ENCODE measurements at places on chromosomes 5 and 9.

- H3K27ac ChIP-seq: no peak overlapping the region
- H3K36me3 ChIP-seq: no peaks in the 10 kb centered on the region
- no peak overlapping the region for H3K4me3 ChIP-seq
Observed at GRCh38 chr9:99515093-99515492, 293.0 kb downstream of the SEC61B start.

GRCh38 chr5:177368869-177369644, 11.3 kb downstream of the RGS14 start:
- H3K27ac ChIP-seq: peak overlapping the region; percentile 63
- peak; percentile 56 for DNase-seq
- H3K4me3 ChIP-seq: no peak overlapping the region
- peaks cover 38% of the 10 kb centered on the region for H3K36me3 ChIP-seq
- peaks cover 73% of the 10 kb centered on the region for H3K4me1 ChIP-seq

GRCh38 chr9:126226991-126227936, 99.4 kb upstream of the MVB12B start:
- H3K36me3 ChIP-seq: no peaks in the 10 kb centered on the region
- DNase-seq: no peak
- no peak overlapping the region for H3K4me3 ChIP-seq
- no peak overlapping the region for H3K27ac ChIP-seq

GRCh38 chr5:54254482-54255198, 55.7 kb downstream of the ARL15 start:
- no peak overlapping the region for H3K27ac ChIP-seq
- no peak overlapping the region for H3K4me3 ChIP-seq
- no peak for DNase-seq
- H3K27me3 ChIP-seq: no peaks in the 10 kb centered on the region
- no peaks in the 10 kb centered on the region for H3K36me3 ChIP-seq

- H3K4me3 ChIP-seq: no peak overlapping the region
- peaks cover 74% of the 10 kb centered on the region for H3K4me1 ChIP-seq
- DNase-seq: peak; percentile 60
- H3K27me3 ChIP-seq: no peaks in the 10 kb centered on the region
- no peaks in the 10 kb centered on the region for H3K36me3 ChIP-seq
- H3K27ac ChIP-seq: peak overlapping the region; percentile 63
Observed at GRCh38 chr5:142826741-142827492, 56.7 kb downstream of the ARHGAP26 start.

DNA sequence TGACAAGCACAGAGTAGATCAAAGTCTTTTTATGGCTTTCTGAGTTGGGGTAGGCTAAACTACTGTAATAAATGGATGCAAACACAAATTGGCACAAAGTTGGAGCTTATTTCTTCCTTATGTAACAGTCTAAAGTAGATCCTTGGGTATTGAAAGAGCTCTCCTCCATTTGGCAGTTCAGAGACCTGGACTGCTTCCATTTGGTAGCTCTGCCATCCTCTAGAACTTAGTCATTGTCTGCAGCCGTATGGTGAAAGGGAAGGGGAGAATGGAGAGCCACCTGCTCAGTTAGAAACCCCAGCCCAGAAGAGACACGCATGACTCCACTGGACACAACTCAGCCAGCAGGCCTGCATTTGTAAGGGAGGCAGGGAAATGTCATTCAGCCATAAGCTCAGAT, 345.0 kb downstream of the DMAC1 start:
- DNase-seq: no peak
- H3K27ac ChIP-seq: no peak overlapping the region
- no peak overlapping the region for H3K4me3 ChIP-seq
- H3K4me1 ChIP-seq: no peaks in the 10 kb centered on the region

- no peak within 1 kb of the TSS for H3K27ac ChIP-seq
- no peak within 1 kb of the TSS for H3K4me3 ChIP-seq
- DNase-seq: no peak
- H3K36me3 ChIP-seq: peaks cover 2% of the 10 kb centered on the region
Observed at GRCh38 chr9:127706836-127707241, at the start of gene CFAP157. CFAP157 (plus strand) TSS chr9:127706988; CDS start chr9:127707032, 44 bp downstream.

DNA sequence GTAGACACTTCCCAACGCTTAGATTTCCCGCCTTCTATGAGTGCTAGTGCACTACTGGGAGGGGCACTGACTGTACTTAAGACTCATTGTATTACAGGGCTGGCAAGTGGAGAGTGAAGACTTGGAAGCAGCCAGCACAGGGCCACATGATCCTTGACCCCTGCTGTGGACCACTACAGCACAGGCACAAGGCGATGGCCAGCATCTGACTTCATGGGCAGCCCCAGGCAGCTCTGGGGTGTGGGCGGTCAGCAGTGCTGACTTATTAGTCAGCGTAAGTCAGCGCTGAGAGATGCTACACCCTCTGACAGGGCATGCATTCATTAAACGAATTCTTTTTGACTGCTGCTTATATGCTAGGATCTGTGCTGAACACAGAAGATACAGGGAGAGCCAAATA, 9.3 kb downstream of the SLC46A2 start:
- no peak overlapping the region for H3K4me3 ChIP-seq
- no peaks in the 10 kb centered on the region for H3K4me1 ChIP-seq

DNA sequence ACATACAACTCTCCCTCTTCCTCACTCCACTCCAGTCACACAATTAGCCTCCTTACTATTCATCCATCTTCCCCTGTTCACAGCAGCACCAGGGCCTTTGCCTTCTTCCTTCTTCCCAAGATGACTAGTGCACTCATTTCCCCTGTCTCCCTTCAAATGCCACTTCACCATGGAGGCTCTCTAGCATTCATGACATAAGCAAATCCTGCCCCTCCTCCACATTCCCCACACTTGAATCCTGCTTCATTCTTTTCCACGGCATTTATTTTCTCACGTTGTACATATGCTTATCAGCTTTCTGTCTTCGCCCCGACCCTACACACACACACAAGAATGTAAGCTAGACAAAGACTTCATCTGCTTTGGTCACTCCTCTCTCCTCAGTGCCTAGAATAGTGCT, 133.3 kb downstream of the CDK5RAP2 start:
- DNase-seq: no peak
- no peak overlapping the region for H3K4me3 ChIP-seq
- H3K27ac ChIP-seq: no peak overlapping the region
- peaks cover 42% of the 10 kb centered on the region for H3K36me3 ChIP-seq
- peaks cover 20% of the 10 kb centered on the region for H3K4me1 ChIP-seq
- no peaks in the 10 kb centered on the region for H3K27me3 ChIP-seq

GRCh38 chr5:141934099-141934844, 10.6 kb downstream of the DELE1 start:
- no peak for DNase-seq
- no peaks in the 10 kb centered on the region for H3K27me3 ChIP-seq
- H3K36me3 ChIP-seq: peaks cover 30% of the 10 kb centered on the region
- no peak overlapping the region for H3K4me3 ChIP-seq
- H3K4me1 ChIP-seq: no peaks in the 10 kb centered on the region

DNA sequence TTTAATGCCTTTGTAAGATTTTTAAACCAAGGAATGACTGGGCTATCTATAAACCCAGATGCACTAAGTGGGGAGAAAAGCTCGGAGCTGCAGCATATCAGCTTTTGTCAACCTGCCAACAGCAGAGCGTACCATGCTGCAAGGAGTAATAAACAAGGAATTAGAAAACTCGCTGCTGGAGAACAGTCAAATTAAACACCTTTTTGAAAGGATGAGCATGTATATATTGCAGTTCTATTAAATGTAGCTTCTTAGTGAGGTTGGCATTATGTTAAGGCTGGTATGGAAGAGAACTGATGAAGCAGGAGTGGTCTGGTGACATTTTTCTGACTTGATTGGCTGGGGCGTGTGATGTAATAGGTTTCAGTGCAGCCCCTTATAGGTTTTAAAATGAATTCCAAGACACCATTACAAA, 74.7 kb downstream of the PIK3R1 start:
- H3K4me3 ChIP-seq: no peak overlapping the region
- H3K27me3 ChIP-seq: no peaks in the 10 kb centered on the region
- peaks cover 23% of the 10 kb centered on the region for H3K36me3 ChIP-seq
- peaks cover 65% of the 10 kb centered on the region for H3K4me1 ChIP-seq
- no peak for DNase-seq
- no peak overlapping the region for H3K27ac ChIP-seq

- no peaks in the 10 kb centered on the region for H3K36me3 ChIP-seq
- H3K4me3 ChIP-seq: no peak overlapping the region
- peaks cover 18% of the 10 kb centered on the region for H3K4me1 ChIP-seq
- no peak for DNase-seq
- no peak overlapping the region for H3K27ac ChIP-seq
Observed at GRCh38 chr5:54667136-54667535, 149.6 kb downstream of the SNX18 start.

GRCh38 chr5:168801567-168801966, 222.4 kb upstream of the PANK3 start:
- H3K27ac ChIP-seq: peak overlapping the region; percentile 75
- peaks cover 3% of the 10 kb centered on the region for H3K36me3 ChIP-seq
- DNase-seq: peak; percentile 40
- peaks cover 53% of the 10 kb centered on the region for H3K4me1 ChIP-seq
- peak overlapping the region; percentile 16 for H3K4me3 ChIP-seq

DNA sequence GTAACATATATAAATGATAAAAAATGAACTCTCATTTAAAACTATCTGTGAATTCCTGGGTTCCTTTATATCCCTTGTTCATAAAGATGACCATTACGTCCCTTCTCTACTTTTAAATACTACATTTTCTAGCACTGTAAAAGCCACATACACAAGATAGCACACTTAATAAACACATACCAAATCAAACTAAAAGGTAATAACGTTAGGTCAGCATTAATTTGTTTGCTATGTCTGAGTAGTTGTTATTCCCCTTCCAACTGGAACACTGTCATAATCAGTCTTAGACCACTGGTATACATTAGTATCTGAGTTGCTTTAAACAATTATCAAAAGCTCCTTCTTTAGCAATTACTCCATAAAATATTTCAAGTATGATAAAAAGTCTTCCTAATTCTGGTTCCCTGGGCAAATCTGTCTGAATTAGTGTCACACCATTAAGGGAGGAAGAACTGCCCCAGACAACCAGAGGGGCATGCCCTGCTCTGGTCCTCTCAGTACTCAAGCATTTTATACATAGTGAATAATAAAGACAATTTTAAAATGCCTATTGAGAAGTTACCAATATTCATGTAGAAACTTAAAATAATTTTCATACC, 98.1 kb downstream of the RAPGEF6 start:
- H3K4me3 ChIP-seq: peak overlapping the region; percentile 26
- peak overlapping the region; percentile 86 for H3K27ac ChIP-seq
- peaks cover 92% of the 10 kb centered on the region for H3K4me1 ChIP-seq
- no peak for DNase-seq

DNA sequence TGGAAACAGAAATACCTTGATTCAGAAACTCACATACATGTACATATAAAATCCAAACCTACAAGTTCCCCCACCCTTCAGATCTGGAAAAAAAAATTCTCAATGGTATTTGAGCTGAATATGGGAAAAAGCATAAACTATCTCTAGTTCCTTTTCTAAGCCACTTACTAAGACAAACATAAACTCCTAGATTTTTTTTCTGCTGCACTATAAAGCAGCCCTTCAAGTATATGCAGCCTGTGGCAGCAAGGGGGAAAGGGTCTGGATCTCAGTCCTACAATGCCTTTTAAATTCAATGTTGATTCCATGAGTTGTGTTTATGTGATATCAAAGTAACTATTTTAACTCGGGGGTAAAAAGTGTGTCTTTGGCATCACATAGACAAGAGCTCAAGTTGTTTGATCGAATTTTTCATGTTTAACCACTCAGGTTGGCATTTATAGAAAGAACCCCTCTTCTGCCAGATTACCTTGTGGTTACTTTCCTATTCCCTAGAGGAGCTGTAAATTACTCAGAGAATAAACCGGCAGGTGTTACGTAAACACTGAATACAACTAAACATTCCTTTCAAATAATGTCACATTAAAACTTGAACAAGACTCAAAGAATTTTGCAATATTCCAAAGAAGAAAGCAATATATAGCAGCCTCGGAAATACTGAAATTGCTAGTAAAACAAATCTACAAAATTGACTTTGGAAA, 91.8 kb upstream of the FER start:
- peaks cover 13% of the 10 kb centered on the region for H3K27me3 ChIP-seq
- H3K4me1 ChIP-seq: no peaks in the 10 kb centered on the region
- no peak for DNase-seq
- no peak overlapping the region for H3K4me3 ChIP-seq
- H3K27ac ChIP-seq: no peak overlapping the region
- H3K36me3 ChIP-seq: no peaks in the 10 kb centered on the region

GRCh38 chr5:65478336-65478735, 3.4 kb downstream of the ADAMTS6 start:
- H3K36me3 ChIP-seq: no peaks in the 10 kb centered on the region
- H3K27me3 ChIP-seq: no peaks in the 10 kb centered on the region
- peaks cover 10% of the 10 kb centered on the region for H3K4me1 ChIP-seq
- no peak overlapping the region for H3K4me3 ChIP-seq
- DNase-seq: no peak
- no peak overlapping the region for H3K27ac ChIP-seq

GRCh38 chr9:126842220-126842842, 18.1 kb upstream of the ZBTB34 start:
- peaks cover 12% of the 10 kb centered on the region for H3K36me3 ChIP-seq
- peaks cover 23% of the 10 kb centered on the region for H3K4me1 ChIP-seq
- no peak for DNase-seq
- no peak overlapping the region for H3K4me3 ChIP-seq
- H3K27ac ChIP-seq: no peak overlapping the region

DNA sequence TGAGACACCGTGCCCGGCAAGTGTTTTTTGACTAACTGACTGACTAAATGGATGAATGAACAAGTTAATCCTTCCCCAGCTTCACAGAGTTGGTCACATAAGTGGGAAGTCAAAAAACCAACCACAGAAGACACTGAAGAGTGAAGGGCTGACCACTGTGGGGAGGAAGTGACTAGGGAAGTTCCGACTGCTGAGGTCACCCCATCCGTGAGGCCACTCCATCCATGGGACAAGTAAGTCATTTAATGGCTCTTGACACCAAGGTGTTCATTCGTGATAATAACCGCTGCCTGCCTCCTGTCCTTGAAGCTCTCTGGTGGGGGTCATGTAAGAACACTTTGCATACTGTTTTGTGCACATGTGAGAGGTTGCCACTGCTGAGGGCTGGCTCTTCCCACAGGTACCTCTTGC, 22.2 kb upstream of the CXCL14 start:
- H3K27me3 ChIP-seq: peaks cover 12% of the 10 kb centered on the region
- H3K4me3 ChIP-seq: no peak overlapping the region
- H3K36me3 ChIP-seq: no peaks in the 10 kb centered on the region
- DNase-seq: no peak
- no peak overlapping the region for H3K27ac ChIP-seq

- no peak overlapping the region for H3K27ac ChIP-seq
- H3K36me3 ChIP-seq: peaks cover 16% of the 10 kb centered on the region
- no peaks in the 10 kb centered on the region for H3K4me1 ChIP-seq
- no peaks in the 10 kb centered on the region for H3K27me3 ChIP-seq
Observed at GRCh38 chr9:477193-477592, 262.5 kb downstream of the DOCK8 start.

GRCh38 chr5:74945561-74946165, 79.5 kb upstream of the FAM169A start:
- peaks cover 9% of the 10 kb centered on the region for H3K4me1 ChIP-seq
- DNase-seq: peak; percentile 72
- H3K27me3 ChIP-seq: peaks cover 26% of the 10 kb centered on the region
- no peak overlapping the region for H3K4me3 ChIP-seq

Data from activated CD4-positive, alpha-beta T cell treated with anti-CD3 and anti-CD28 coated beads for 36 hours (primary cell).